Mucosa of gallbladder (tissue), 1 donor: ENCODE measurements at places on chromosomes 6 and 20. TPM values are rescaled to one million over a fixed set of nuclear protein-coding genes. Genes with fewer than 3 reads are reported as not detected.

DNA sequence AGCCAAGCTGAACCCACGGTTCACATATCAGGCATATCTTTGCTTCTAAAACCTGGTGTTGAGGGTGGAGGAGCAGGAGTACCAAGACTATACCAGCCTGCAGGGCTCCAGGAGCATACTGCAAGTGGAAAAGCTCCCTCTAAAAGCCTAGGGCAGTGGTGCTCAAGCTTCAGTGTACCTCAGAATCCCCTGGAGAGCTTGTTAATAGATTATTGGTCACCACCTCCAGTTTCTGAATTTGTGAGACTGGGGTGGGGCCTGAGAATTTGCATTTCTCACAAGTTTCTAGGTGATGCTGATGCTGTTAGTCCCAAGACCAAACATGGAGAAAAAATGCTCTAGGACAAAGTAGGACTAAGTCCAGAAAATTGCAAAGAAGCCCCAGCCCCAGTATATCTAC is 65.4 kb downstream of the FILIP1 start:
- DNase-seq, result no peak

DNA sequence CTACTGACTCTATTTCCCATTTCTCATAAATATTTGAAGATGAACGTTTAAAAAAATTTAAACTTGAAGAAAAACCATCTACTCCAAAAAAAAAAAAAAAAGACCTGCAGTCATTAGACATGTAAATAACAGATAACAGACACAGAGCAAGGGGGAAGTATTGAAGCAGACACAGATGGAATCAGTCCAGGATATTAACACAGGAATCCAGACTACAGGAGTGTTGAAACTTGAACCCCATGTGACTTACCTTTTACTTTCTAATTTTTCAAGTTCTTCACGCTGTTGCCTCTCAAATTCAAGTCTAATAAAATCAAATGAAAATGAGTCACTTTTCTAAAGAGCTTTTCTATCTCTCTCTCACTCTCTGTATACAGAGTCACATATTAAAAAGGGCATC is 191.8 kb downstream of the KIF16B start:
- no peak for DNase-seq

- DNase-seq, result no peak
Observed at GRCh38 chr6:56730663-56731529, 88.2 kb upstream of the DST start.

DNA sequence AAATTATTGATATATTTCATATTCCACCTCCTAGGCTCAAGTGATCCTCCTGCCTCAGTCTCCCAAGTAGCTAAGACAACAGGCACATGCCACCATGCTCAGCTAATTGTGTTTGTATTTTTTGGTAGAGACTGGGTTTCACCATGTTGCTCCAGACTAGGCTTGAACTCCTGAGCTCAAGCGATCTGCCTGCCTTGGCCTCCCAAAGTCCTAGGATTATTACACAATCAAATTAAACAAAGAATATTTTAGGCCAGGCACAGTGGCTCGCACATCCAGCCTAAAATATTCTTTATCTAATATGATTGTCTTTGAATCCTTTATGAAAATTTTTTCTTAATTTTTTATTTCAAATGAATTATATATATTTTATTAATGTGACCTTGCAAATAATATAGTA is 17.8 kb downstream of the ME1 start:
- no peak for DNase-seq

DNA sequence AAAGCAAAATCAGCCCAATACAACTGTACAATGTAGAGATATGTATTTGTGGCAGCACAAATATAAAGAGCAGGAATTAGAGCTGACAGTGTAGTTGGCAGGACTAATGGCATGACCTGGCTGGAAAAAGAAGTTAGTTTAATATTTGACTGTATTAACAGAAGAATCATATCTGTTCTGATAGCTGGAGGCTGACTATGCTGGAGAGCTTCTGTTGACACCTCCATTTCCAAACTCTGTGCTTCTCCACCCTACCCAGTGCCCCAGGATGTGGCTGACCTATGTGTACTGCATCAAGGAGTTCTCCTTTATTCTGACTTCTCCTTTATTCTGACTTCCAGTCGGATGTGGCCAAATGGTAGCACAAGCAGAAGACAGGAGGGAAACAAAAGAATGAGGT is 299.3 kb downstream of the PKHD1 start:
- no peak for DNase-seq

GRCh38 chr6:10556992-10557391 is 35.8 kb downstream of the GCNT2 start:
- no peak for DNase-seq

DNA sequence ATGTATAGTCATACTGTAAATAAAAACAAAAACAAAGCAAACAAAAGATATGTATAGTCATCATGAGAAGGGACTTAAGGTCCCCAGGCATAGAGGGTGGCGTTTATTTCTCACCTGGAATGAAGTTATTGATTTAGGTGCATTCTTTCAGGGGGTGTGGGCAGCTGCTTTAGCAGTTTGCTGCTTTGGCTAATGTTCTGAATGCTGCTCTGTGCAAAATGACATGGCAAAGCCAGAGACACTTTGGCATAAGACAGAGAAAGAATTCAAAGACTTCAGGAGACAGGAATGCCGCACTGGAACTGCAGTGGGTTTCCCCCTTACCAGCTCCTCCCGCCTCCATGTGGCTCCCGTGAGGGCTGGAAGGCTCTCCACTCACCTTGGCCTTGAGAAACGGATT is 36.4 kb upstream of the NELFCD start:
- peak; percentile 51 for DNase-seq

- DNase-seq, result no peak
Observed at GRCh38 chr20:32179515-32179914, 28.0 kb downstream of the PLAGL2 start.

- DNase-seq, result no peak
Observed at GRCh38 chr6:11120271-11121005, 8.9 kb upstream of the ERVFRD-1 start.

- no peak for DNase-seq
Observed at GRCh38 chr6:126747728-126748540, 370.5 kb upstream of the RSPO3 start.

- peak; percentile 9 for DNase-seq
Observed at GRCh38 chr20:24955045-24955444, 6.0 kb downstream of the CST7 start.

- no peak for DNase-seq
Observed at GRCh38 chr20:3677733-3678132, 4.1 kb downstream of the ADAM33 start.

DNA sequence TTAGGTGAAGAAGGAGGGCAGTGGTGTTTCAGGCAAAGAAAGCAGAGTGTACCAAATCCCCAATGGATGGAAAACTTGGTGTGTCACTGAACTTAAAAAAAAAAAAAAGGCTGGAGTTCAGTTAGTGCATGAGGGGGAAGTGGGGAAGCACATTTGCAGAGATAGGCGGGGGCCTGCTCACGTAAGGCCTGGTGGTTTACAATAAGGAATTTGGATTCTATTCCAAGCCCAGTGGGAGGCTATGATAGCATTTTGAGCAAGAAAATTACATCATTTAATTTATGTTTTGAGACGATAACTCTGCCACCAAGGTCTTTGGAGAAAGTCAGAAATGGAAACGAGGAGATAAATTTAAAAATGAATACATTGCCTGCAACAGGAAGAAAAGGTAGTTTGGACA is 225.5 kb downstream of the EYA4 start:
- no peak for DNase-seq

- DNase-seq, result no peak
Observed at GRCh38 chr20:10595985-10596384, 77.8 kb downstream of the JAG1 start.

- no peak for DNase-seq
Observed at GRCh38 chr20:48360342-48360975, 467.3 kb downstream of the PREX1 start.

- DNase-seq, result peak; percentile 58
Observed at GRCh38 chr20:10217721-10218410, 764 bp upstream of the SNAP25 start.

GRCh38 chr6:45789238-45789637 is 226.4 kb downstream of the CLIC5 start:
- no peak for DNase-seq

- no peak for DNase-seq
Observed at GRCh38 chr6:6801005-6801335, 212.4 kb downstream of the LY86 start.

GRCh38 chr20:43508106-43508505 is 609 bp downstream of the L3MBTL1 start:
- DNase-seq, result no peak

DNA sequence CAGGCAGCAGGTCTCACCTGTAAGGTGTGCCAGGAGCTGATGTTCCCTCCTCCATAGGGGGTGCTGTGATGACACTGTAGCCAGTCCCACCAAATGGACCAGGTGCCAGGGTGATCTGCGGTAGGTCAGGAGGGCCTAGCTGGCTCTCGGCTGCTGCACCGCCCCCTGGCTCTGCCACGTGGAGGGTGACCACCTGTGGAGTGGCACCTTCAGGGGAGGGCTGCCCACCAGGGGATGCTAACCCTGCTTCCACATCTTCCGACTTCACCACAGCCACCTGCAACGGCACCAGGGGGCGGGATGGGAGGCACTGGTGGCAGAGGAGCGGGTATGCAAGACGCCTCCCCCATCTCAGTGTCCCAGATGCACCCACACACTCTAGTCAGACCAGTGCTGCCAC is 18.3 kb downstream of the ZNF335 start:
- no peak for DNase-seq

DNA sequence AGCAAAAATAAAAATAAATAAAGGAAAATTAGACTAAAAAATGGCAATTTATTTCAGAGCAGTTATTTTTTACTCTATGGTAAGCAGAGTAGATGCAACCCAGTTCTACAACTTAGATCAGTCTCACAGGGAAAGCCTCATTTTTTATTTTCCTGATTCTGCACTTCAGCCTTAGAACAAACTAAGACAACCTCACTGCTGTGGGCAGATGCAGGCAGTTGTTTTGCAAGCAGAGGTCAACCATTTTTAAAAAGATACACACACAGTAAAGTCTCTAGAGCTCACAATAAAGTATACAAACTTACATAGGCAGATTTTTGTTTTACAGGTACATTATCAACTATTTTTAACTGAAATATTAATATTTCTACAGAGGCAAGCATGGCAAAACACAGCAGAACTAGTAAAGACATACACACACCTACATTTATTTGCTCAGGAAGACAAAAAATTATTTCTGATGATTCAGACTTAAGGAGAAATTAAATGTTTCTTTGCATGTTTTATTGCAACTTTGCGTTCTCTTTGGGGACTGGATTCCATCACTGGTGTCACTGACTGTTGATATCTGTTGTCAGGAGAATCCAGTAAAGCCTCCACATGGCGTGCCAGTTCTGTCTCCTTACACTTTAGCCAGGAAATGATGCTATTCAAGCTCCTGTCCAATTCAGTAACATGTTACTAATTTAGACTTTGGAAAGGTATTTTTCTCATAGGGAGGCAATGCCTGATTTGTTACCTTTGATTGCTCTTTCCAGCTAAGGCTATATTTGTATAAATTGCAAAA is 102.7 kb downstream of the TRDN start:
- no peak for DNase-seq

The ZNF311 gene
- 2.8 TPM for total RNA-seq

The AKAP12 gene
- 81.0 TPM for total RNA-seq

The TREML1 gene
- 1.1 TPM for total RNA-seq

The TSPO2 gene
- 1.0 TPM for total RNA-seq

The TSPYL1 gene
- 134 TPM for total RNA-seq

The RNF39 gene
- 2.5 TPM for total RNA-seq

The LIME1 gene
- 14.8 TPM for total RNA-seq

The SLC22A2 gene
- 1.4 TPM for total RNA-seq

The ECT2L gene
- 0.14 TPM for total RNA-seq

The LY86 gene
- 7.0 TPM for total RNA-seq

The DEFB124 gene
- 0.81 TPM for total RNA-seq

The SIRPB2 gene
- total RNA-seq, result 3.7 TPM

The OR5V1 gene
- not detected for total RNA-seq
